ENCODE measurements at places on chromosomes 7 and 10.

GRCh38 chr7:135843214-135843613 is 94.6 kb upstream of the FAM180A start:
- H3K36me3 ChIP-seq, result no peaks in the 10 kb centered on the region
- no peaks in the 10 kb centered on the region for H3K27me3 ChIP-seq

GRCh38 chr10:117536866-117537435 is 5.6 kb upstream of the EMX2 start:
- no peaks in the 10 kb centered on the region for H3K36me3 ChIP-seq
- H3K27me3 ChIP-seq, result peaks cover 97% of the 10 kb centered on the region
- no peak overlapping the region for H3K27ac ChIP-seq
- no peak for DNase-seq
- H3K4me3 ChIP-seq, result no peak overlapping the region
- peaks cover 25% of the 10 kb centered on the region for H3K4me1 ChIP-seq

DNA sequence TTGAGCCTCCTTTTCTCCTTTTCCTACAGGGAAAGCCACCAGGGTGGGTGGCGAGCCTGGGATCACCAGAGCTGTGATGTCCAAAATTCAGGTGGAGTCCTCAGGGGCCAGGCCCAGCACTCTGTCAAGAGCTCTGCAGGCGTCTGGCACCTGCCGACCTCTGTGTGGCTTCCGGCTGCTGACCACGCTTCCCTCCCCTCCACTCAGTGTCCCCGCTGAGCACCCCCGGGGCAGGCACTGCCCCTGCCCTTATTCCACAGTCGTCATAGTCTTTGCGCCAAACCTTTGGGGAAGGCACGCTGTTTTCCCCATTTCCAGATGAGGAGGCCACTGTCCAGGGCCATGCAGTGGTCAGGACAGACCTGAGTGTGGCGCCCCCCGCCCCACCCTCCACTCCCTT is 7.5 kb downstream of the MTG1 start:
- no peak for DNase-seq
- no peak overlapping the region for H3K27ac ChIP-seq
- no peaks in the 10 kb centered on the region for H3K4me1 ChIP-seq
- H3K36me3 ChIP-seq, result peaks cover 98% of the 10 kb centered on the region

DNA sequence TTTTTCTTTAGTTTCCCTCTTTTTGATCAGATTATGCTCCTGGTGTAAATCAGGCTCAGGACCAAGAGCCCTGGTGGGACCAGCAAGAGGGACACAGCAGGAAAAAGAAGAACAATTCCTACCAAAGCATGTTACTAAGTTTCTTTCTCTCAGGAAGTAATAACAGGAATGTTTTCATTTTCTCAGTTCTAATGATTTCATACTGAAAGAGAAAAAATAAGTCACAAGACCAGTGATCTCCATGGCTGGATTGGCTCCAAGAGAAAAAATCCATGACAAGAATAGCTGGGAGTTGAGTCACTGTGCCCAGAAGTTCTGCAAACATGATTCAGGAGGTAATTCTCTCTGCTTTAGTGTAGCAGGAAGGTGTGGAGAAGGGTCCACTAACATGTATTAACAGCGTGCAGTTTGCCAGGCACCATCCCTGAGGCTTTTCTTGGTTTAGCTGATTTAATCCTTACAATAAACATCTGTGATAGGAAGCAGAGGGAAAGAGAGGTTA is 23.8 kb upstream of the IFIT2 start:
- H3K4me3 ChIP-seq, result no peak overlapping the region
- no peaks in the 10 kb centered on the region for H3K36me3 ChIP-seq
- H3K27ac ChIP-seq, result peak overlapping the region; percentile 68
- no peak for DNase-seq
- H3K4me1 ChIP-seq, result peaks cover 42% of the 10 kb centered on the region

DNA sequence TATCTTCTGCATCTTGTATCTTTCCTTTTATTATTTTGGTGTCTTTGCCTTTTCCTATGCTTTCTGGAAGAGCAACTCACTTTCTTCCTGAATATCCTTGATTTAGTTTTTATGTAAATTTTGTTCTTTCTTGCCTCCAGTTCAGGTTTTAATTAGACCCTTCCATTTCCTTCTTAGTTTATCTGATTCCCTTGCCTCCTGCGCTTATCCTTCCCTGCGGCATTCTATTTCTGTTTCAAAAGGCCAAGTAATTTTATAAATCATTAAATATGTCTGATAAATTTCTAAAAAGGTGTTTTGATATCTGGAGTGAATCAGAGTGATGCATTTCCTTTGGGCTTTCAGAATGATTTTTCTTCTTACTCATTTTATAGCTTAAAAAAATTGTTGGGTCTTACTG is 167.7 kb upstream of the WDR11 start:
- H3K36me3 ChIP-seq, result no peaks in the 10 kb centered on the region
- H3K4me1 ChIP-seq, result no peaks in the 10 kb centered on the region
- no peak overlapping the region for H3K4me3 ChIP-seq

GRCh38 chr10:95655571-95656290 is 780 bp downstream of the ALDH18A1 start:
- DNase-seq, result no peak
- peaks cover 20% of the 10 kb centered on the region for H3K4me1 ChIP-seq
- no peaks in the 10 kb centered on the region for H3K27me3 ChIP-seq
- H3K27ac ChIP-seq, result peak overlapping the region; percentile 84

DNA sequence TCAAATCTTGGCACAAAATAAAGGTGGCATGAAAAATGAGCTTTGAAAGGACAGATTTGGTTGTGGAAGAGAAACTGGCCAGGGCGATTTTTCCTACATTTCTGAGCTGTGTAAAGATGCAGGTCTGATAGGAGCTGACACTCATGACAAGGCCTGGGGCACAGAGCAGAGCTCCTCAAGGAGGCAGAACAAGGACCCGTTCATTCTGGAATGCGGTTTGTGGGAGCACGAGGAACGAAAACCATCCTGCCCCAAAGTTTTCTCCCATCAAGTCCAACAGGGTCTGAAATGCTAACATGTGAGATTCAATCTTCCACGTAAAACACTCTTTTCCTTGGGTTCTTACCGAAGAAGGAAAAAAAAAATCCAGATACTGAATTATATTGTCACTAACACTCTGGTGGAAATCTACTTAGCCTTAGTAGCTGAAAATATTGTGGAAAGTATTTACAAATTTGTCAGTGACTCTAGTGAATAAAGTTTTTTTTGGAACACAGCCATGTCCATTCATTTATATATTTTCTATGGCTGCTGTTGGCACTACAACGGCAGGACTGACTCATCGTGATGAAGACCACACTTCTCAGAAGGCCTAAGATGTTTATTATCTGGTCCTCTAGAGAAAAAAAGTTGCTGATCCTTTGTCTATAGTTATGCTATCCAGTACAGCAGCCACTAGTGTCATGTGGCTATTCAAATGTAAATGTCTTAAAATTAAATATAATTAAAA is 215.7 kb downstream of the BAMBI start:
- DNase-seq, result no peak
- no peaks in the 10 kb centered on the region for H3K27me3 ChIP-seq
- peaks cover 6% of the 10 kb centered on the region for H3K4me1 ChIP-seq
- no peaks in the 10 kb centered on the region for H3K36me3 ChIP-seq
- no peak overlapping the region for H3K4me3 ChIP-seq

DNA sequence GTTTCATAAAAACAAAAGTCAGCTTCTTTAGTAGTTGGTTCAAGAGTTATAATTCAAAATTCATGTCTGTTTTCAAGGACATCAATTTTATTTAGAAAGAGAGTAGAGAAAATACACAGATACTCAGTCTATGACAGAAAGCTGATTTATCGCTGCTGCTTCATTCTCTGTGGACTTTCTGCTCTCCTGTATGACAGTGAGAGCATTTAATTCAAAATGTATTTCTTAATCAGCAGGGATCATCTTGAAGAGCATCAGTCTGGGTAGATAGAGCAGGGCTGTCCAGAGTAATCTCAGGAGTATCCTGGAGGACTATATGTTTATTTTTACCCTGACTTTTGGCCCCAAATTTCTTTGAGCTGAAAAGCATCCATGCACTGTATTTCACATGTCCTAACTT is 1676.7 kb downstream of the REEP3 start:
- H3K4me3 ChIP-seq, result no peak overlapping the region
- no peak overlapping the region for H3K27ac ChIP-seq
- H3K36me3 ChIP-seq, result no peaks in the 10 kb centered on the region
- no peaks in the 10 kb centered on the region for H3K27me3 ChIP-seq

GRCh38 chr7:69025249-69025648 is 573.0 kb upstream of the AUTS2 start:
- H3K36me3 ChIP-seq, result no peaks in the 10 kb centered on the region
- H3K27me3 ChIP-seq, result no peaks in the 10 kb centered on the region

DNA sequence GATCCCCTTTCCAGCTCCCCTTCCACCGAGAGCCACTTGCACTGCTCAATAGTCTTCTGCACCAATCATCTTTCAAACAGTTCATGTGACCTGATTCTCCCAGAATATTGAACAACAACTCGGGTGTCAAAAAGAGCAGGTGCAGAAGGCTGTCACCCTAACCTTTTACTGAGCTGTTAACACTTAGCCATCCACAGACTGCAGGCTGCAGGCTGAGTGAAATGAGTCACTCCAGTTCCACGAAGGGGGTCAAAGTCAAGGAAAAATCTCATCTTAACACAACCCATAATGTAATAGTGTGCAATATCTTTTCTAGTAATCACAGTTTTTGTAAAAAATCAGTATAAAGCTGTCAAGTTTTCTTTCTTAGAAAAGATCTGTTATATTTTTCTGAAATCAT is 63.1 kb downstream of the MTPAP start:
- no peaks in the 10 kb centered on the region for H3K4me1 ChIP-seq
- H3K4me3 ChIP-seq, result no peak overlapping the region
- H3K27ac ChIP-seq, result no peak overlapping the region
- H3K27me3 ChIP-seq, result no peaks in the 10 kb centered on the region

DNA sequence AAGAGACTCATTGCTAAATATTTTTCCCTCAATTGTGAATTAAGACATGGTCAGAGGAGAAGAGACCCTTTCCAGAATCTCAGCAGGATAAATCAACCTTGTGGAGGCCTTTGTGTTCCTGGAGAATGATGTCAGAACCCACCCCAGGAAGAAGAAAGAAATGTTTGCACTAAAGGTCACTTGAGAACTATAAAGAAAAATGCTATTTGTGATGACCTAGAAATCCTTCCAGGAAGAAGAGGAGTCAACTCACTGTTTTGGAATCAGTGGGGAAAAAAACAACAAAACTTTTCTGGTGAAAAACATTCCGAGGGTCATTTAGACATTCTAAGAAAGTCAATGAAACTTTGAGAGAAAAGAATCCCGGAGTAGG is 129.1 kb upstream of the ANKRD1 start:
- no peak for DNase-seq
- no peak overlapping the region for H3K27ac ChIP-seq
- H3K4me3 ChIP-seq, result no peak overlapping the region
- H3K36me3 ChIP-seq, result no peaks in the 10 kb centered on the region
- H3K4me1 ChIP-seq, result no peaks in the 10 kb centered on the region

GRCh38 chr10:115093776-115094408 is 727 bp downstream of the ATRNL1 start:
- H3K4me3 ChIP-seq, result peak overlapping the region; percentile 85
- no peak for DNase-seq
- peaks cover 8% of the 10 kb centered on the region for H3K27me3 ChIP-seq
- peaks cover 19% of the 10 kb centered on the region for H3K4me1 ChIP-seq
- H3K36me3 ChIP-seq, result no peaks in the 10 kb centered on the region
- H3K27ac ChIP-seq, result peak overlapping the region; percentile 55

- no peaks in the 10 kb centered on the region for H3K36me3 ChIP-seq
- H3K27me3 ChIP-seq, result no peaks in the 10 kb centered on the region
- H3K4me3 ChIP-seq, result peak overlapping the region; percentile 43
- DNase-seq, result peak; percentile 62
- H3K4me1 ChIP-seq, result peaks cover 9% of the 10 kb centered on the region
Observed at GRCh38 chr7:120272261-120272660, 714 bp upstream of the KCND2 start.

DNA sequence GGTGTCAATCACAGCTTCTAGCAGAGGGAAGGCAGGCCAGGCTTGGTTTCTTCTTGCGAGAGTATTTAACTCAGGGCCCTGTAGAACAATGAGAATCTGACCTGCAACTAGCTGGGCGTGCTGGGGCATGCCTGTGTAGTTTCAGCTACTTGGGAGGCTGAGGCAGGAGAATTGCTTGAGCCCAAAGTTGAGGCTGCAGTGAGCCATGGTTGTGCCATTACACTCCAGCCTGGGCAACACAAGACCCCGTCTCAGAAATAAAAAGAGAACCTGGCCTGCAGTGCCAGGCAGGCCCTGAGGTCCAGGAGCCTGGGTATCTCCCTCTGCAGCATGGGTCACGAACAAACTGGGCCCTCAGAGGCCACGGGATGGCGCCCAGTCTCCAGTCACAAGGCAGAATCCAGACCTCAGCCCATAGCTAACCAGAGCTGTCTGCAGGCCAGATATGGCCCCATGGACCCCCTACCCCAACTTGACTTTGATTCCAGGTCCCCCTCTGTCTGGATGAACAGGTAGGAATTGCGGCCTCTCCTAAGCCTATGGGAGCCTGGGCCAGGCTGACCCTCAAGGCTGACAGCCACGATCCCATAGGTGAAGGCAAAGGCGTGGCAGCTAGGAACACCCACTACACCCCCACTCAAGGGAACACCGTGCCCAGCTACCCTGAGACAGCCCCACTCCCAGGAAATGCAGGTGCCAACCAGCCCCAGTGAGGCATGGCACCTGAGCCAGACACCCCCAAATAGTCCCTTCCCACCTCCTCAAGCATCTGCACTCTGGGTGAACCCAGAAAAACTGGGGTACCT is 102.7 kb upstream of the TNRC18 start:
- peaks cover 55% of the 10 kb centered on the region for H3K36me3 ChIP-seq
- peak; percentile 73 for DNase-seq
- peaks cover 34% of the 10 kb centered on the region for H3K4me1 ChIP-seq
- no peaks in the 10 kb centered on the region for H3K27me3 ChIP-seq

DNA sequence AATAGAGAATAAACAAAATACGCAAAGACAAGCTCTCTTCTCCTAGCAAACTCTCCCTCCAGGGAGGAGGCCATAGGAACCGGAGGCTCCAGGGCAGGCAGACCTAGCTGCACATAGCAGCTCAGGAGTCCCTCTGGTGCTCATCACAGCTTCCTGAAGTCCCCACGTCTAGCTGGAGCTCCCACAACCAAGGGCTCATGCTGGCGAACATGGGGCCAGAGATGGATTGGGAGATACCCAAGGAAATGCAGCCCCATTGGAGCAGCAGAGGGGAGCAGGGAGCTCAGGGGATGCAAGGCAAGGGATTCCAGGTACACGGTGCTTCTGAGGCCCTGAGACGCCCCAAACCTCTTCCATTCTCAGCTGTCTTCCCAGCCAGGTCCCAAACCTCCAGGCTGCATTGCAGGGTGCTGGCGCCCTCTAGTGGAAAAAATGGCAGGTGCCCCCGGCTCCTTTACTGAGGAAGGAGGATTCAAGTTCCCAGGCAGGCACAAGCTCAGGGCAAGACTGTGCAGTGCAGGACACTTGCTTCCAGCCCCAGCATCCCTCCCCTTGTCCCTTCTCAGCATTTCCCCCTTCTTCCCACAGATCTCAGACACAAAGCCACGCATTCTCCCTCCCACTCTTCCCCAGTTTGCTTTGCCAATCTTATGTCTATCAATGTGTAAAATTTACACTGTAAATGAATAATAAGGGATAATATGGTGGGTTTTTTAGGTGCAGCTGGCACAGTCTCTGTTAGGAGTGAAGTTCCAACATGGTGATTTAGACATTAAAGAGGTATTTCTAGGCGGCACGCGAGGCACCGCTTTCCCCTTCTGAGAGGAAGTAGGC is 46.2 kb downstream of the GPAM start:
- H3K4me1 ChIP-seq, result no peaks in the 10 kb centered on the region
- H3K27me3 ChIP-seq, result no peaks in the 10 kb centered on the region
- H3K27ac ChIP-seq, result no peak overlapping the region
- DNase-seq, result peak; percentile 84
- no peaks in the 10 kb centered on the region for H3K36me3 ChIP-seq

All from stomach (tissue), 19 donors.